GM23338 (cell line): ENCODE measurements at places on chromosomes 2 and 18. TPM values are rescaled to one million over a fixed set of nuclear protein-coding genes. Genes with fewer than 3 reads are reported as not detected.

FHL2 gene
- 27.2 and 29.0 TPM in 2 replicates for polyA plus RNA-seq

PLB1 gene
- 0.06 TPM in 1 of 2 replicates, not detected in the other for polyA plus RNA-seq

INHBB gene
- 0.16 TPM in 1 of 2 replicates, not detected in the other for polyA plus RNA-seq

UPP2 gene
- not detected in 2 replicates for polyA plus RNA-seq

CNDP1 gene
- polyA plus RNA-seq: 0.11 TPM in 1 of 2 replicates, not detected in the other

MATN3 gene
- 4.4 and 4.6 TPM in 2 replicates for polyA plus RNA-seq

APOB gene
- polyA plus RNA-seq: 0.08 and 0.12 TPM in 2 replicates

ABCG8 gene
- 0.03 and 0.19 TPM in 2 replicates for polyA plus RNA-seq

CAPN13 gene
- polyA plus RNA-seq: 0.50 and 0.61 TPM in 2 replicates

ST6GAL2 gene
- 13.2 and 13.4 TPM in 2 replicates for polyA plus RNA-seq

DNA sequence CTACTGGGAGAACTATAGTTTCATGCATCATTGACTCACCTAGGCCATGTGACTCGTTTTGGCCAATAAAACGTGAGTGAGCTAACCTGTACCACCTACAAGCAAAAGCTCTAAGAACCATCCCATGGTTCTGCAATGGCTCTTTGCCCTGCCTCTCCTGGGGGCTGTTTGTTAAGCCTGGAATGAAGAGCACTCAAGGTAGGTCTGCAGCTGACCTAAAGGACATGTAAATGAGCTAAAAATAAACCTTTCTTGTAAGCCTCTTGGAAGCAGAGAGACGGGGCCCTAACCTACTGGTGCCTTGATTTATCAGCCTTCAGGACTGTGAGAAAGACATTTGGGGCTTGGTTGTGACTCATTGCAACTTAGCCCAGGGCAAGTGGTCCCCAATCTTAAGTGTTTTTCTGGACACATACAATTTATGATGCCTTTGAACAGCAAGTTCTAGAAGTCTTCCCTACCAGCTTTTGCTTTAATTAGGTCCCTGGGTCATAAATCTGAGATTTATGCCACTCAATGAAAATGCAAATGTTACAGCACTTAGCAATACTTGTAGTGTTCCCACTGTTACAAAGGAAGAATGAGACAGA, 107.4 kb downstream of the OSBPL6 start:
- no peak for DNase-seq

- peak; percentile 58 for DNase-seq
Observed at GRCh38 chr18:23964282-23965238, 50.0 kb upstream of the TTC39C start.

DNA sequence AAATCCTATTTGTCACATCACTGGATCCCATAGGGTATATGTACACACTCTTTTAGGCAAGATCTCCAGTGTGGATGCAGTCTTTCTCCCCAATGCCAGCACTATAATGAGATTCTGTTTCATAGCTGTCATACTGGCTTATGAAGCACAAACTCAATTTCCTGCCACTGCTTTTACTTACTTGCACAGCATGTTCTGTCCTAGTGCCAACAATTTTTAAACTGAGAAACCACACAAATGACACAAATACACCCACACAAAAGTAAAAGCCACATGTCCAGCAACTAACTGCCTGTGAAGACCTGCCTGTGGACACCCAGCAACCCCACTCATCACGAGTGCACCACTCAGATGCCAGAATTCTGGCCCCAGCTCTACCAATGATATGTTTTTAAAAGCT, 29.6 kb upstream of the RNU4ATAC start:
- no peak for DNase-seq

DNA sequence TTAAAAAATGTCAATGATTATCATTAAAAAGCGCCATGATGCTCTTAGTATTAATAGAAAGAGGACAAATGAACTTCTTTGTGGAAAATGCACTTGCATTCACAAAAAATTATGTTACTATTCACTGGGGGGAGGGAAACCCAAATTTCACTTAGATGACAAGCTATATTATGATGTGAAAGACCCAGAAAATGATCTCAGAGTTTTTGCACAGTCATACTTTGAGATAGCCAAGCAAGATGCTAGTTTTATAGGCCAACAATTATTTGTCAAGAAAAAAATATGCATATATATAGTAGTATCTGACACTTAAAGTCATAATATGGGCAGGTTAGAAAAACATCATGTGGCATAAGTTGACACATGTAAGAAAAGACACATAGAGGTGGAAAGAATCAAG, 31.6 kb downstream of the COL5A2 start:
- no peak for DNase-seq

GRCh38 chr18:79470547-79470946, 74.8 kb downstream of the NFATC1 start:
- DNase-seq: no peak

GRCh38 chr18:49590608-49591007, 28.8 kb downstream of the LIPG start:
- no peak for DNase-seq

DNA sequence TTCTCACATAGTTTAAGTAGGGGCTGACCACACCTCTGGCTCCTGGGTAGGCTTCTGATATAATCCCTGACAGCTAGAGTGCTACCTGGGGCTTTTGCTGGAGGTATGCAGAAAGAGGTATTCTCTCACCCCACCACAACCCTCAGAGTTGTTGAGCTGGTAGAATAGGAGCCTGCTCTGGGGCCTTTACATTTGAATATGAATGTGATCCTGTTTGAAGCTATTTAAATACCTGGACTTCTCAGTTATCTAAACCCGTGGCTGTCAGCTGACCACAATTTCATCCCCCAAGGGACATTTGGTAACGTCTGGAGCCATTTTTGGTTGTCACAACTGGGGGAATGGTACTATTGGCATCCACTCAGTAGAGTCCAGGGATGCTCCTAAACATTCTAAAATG, 669.1 kb downstream of the SATB2 start:
- DNase-seq: peak; percentile 80

DNA sequence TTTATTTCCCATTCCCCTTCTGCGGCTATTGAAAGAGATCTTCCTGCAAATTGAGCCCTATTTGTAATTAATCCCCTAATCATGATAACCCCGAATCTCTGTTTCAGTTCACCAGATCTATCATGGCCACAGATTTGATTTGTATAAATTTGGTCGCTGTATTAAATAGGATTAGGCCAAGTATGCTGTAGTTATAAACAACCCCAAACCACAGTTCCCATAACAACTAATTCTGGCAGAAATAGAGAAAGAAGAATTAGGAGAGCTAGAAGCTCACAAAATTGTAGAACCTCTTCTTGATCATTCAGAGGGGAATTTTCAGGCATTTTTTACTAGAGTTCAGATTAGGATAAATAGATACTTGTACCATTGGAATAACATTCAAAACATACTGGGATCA, 433.7 kb upstream of the TNP1 start:
- DNase-seq: no peak
